ENCODE measurements at places on chromosomes 2 and 18.
A peak's percentile ranks its signal among the peaks of the same experiment; 100 is the strongest.

GRCh38 chr2:15911686-15912085, 28.7 kb upstream of the MYCN start:
- DNase-seq, result no peak

GRCh38 chr2:211745295-211746097, 793.1 kb downstream of the ERBB4 start:
- peak; percentile 25 for DNase-seq

DNA sequence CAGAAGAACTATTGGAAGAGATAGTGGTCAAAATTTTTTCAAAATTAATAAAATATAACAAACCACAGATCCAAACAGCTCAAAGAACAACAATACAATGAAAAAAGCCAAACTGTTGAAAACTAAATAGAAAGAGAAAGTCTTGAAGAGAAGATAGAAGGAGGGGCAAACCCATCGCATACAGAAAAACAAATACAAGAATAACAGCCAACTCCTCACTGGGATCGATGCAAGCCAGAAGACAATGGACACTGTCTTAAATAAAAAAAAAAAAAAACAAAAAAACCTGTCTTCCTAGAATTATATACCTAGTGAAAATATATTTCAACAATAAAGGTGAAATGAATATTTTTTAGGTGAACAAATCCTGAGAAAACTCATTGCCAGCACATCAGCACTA, 34.1 kb upstream of the ARHGAP25 start:
- no peak for DNase-seq

- no peak for DNase-seq
Observed at GRCh38 chr2:157875641-157876065, 477 bp downstream of the ACVR1 start.

DNA sequence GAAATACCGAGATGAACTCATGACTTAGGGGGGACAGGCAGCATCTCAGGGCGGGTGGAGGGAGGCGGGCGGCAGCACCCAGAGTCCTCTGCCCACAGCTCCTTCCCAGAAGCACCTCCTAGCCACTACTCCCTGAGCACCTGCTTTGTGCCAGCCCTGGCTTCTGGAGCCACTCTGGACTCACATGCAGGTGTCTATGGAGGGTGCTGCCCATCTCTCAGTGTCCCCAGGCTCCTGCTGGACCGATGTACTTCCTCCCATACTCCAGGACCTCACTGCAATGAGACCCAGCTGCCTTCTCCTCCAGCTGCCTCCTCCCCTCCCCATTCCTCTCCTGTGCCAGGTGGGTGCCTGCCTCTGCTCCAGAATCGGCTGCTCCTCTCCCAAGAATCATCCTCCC, 22.1 kb upstream of the OTOS start:
- DNase-seq, result no peak

- DNase-seq, result no peak
Observed at GRCh38 chr2:223041527-223042109, 10.4 kb upstream of the KCNE4 start.

DNA sequence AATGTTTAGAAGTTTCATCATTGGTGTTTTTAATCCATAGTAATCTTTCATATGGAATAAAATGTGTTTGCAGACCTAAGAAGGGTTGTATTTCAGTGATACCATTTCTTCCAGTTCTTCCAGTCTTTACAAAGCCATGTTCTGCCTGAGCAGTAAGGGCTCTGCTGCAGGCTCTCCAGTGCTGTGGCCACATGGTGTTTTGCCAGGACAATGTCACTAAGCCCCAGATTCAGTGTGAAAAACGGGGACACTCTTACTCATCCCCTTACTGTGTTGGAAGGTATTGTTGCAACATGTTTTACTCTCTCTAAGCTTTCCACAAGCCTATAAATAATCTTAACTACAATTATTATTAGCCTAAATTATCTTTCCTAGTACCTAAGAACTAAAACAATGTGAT, 481.4 kb upstream of the CDH7 start:
- DNase-seq, result no peak

DNA sequence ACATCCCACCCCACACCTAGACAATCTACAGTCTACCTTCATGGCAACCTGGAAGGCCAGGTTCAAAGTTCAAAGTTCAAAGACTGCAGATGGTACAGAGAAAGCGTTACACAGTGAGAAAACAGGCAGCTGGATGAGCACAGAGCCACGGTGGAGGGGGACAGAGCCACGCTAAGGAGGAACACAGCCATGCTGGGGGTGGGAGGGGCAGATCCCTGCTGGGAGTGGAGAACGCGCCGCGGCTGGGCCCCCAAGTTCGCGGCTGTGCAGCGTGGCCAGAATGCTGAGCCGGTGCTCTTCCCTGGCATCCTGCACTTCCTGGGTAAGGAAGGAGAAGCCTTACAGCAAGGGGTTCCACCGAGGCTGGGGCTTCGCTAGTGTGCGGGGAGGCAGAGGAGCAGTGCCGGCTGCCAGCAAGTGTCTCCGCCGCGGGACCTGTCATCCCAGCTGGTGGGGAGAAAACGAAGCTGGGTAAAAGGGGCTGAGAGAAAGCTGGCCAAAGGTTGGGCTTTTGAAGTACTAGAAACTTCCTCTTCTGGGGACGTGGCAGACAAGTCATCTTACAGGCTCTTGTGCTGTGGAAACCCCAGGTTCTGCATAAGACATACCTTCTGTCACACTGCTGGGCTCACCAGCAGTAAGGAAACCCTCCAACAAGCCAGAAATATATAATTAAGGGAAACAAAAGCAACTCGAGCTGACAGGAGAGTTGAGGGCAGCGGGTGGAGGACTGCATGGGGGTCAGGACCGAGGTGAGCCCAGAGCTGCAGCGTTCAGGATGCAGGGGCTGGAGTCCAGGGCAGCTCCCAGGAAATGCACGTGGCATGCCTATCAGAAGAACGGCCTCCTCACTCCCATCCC, 115.5 kb downstream of the HDAC4 start:
- DNase-seq, result no peak

DNA sequence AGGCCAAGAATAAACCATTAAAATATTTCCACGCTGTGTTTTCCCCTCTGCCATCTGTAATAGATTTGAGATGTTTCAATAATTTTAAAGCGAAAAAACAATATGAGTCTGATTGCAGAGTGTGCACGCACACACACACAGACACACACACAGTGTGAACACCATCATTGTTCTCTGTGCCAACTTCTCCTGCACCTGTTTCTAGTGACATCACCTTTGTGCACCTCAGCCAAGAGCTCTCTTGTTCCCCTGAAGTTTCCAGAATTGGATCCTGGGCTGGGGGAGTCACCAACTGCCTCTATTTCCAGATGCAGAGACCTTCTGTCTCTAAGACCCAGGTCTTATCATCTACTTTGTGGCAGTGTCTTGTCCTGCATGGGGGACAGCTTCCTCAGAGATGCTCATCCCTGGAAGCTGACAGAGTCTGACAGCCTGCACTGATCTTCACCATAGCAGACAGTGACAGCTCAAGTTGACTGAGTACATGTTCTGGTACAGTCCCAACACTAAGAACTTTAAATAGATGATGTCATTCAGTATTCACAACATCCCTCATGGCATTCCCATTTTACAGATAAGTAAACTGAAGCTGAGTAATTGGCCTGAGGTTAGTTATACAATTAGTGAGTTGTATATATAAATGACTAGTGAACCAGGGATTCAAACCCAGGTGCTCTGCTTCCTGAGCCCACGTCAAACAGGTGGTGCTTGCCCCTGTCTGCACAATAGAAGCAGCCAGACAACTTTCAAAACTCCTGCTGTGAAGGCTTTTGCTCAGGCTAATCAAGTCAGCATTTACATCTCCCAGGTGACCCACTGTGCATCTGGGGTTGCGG, 39.4 kb downstream of the ACOXL start:
- no peak for DNase-seq

- no peak for DNase-seq
Observed at GRCh38 chr2:173193925-173194324, 118.3 kb downstream of the MAP3K20 start.

DNA sequence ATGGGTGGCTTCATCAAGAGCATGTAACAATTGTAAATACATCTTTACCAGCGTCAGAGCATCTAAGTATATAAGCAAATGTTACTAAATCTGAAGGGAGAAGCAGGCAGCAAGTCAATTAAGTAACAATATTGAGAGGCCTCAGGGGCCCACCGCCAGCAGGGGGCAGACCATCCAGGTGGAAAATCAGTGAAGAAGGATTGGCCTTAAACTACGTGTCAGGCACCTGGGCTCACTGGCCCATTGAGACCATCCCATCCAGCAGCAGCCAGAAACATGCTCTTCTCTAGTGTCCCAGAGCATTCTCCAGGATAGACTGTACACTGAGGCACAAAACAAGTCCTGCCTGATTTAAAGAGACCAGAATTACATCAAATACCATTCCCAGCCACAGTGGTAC, 96.2 kb upstream of the SNTG2 start:
- DNase-seq, result no peak

- DNase-seq, result no peak
Observed at GRCh38 chr2:128774320-128775216, 455.9 kb upstream of the HS6ST1 start.

- DNase-seq, result no peak
Observed at GRCh38 chr2:118936306-118936705, 5.7 kb upstream of the MARCO start.

GRCh38 chr2:218897394-218898108, 16.9 kb downstream of the WNT10A start:
- no peak for DNase-seq

GRCh38 chr2:181887045-181887444, 4.5 kb upstream of the ITPRID2 start:
- no peak for DNase-seq

DNA sequence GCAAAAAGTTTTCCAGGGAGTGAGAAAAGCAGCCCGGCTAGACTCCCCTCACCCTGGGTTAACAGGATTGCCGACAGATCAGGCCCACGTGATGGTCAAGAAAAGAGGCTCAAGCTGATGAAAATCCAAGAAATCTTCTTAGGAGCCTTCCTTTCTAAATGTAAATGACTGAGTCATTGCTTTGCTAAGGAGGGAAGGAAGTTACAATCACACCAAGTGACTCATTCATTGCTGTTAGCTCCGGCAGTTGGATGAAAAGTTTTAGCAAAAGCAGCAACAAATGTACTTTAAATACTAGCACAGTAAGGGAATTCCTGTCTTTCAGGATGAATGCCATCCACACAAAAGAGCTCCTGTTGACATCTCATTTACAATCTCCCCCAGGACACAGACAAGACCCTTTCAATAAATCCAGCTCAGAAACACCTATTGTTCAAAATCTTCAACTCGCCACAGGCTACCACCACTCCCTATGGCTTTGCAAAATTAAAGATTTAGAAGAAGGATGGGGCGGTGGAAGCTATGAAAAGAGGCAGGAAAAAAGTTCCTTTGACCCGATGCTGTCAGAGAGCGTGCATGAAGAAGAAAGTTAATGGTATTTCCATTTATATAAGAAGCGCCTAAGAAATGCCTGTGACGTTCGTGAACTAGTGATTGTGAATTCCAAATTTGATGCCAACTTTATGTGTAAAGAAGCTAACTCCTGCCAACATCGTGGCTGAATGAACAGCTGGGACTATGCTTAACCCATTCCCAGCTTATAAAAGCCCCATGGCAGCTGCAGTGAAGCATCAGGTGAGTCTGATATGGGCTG, 153.7 kb downstream of the TGIF1 start:
- no peak for DNase-seq
